ENCODE measurements at places on chromosomes 1 and 21.

- no peak for DNase-seq
Observed at GRCh38 chr1:226973371-226973897, 33.3 kb downstream of the COQ8A start.

- no peak for DNase-seq
Observed at GRCh38 chr1:2495026-2495425, 18.9 kb downstream of the PLCH2 start.

DNA sequence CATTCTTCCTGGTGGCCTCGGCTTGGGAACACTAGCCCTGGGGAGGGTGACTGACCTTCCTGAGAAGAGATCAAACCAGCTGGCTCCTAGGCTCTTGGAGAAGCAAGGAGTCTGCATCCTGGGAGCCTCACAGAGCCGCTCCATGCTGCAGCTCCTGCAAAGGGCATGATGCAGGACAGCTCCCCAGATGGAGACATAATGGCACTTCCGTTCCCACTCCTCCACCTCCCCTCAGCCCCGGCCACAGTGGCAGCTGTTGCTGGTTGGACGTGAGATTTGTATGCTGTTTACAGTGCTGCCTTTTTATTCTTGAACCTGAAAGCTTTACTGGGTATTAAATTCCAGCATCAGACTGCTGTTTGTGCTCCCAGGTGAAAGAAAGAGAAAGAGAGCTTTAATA is 83.7 kb upstream of the CTTNBP2NL start:
- DNase-seq, result no peak

DNA sequence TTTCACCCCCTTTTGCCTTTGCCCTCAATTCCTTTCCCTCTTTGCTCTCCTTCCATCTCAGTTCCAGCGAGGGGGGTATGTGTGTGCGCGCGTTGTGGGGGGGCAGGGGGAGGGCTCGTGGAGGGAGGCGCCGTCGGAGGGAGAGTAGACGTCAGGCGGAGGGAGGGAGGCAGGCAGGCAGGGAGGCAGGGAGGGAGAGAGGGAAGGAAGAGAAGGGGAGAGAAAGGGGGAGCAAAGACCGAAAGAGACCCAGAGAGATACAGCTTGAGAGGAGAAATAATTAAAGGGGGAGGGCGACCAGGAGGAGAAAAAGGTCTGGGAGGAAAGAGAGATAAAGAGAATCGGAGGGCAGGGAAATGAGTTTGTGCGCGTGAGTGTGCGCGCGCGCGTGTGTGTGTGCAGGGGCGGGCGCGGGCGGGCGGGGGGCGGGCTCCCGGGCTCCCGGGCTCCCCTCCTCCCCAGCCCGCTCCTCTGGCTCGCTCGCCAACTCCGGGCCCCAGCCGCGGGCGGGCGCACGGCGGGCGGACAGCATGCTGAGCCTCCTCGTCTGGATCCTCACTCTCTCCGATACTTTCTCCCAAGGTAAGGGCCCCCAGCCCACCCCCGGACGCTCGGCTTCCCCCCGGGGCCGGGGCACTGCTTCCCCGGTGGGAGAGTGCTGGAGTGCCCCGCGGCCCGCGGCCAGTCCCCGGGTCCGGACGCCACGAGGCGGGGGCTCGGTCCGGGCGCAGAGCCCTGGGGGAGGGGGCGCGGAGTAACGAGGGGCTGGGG is at the start of gene KIRREL1:
Gene KIRREL1 (plus strand): TSS at position 499 of the 771 bp plus-strand sequence. CDS start 32 bp downstream, at position 531.
- peak; percentile 41 for DNase-seq

- no peak for DNase-seq
Observed at GRCh38 chr1:194062962-194063361, 876.5 kb upstream of the B3GALT2 start.

- no peak for DNase-seq
Observed at GRCh38 chr1:196105901-196106300, 502.3 kb downstream of the KCNT2 start.

DNA sequence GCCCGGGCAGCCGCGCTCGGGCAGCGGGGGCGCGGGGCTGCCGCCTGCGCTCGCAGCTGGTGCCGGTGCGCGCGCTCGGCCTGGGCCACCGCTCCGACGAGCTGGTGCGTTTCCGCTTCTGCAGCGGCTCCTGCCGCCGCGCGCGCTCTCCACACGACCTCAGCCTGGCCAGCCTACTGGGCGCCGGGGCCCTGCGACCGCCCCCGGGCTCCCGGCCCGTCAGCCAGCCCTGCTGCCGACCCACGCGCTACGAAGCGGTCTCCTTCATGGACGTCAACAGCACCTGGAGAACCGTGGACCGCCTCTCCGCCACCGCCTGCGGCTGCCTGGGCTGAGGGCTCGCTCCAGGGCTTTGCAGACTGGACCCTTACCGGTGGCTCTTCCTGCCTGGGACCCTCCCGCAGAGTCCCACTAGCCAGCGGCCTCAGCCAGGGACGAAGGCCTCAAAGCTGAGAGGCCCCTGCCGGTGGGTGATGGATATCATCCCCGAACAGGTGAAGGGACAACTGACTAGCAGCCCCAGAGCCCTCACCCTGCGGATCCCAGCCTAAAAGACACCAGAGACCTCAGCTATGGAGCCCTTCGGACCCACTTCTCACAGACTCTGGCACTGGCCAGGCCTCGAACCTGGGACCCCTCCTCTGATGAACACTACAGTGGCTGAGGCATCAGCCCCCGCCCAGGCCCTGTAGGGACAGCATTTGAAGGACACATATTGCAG is 3.0 kb downstream of the ARTN start:
- DNase-seq, result peak; percentile 63

GRCh38 chr21:38797470-38797869 is 8.3 kb upstream of the ETS2 start:
- no peak for DNase-seq

GRCh38 chr1:10676963-10677362 is 119.5 kb downstream of the CASZ1 start:
- DNase-seq, result no peak

DNA sequence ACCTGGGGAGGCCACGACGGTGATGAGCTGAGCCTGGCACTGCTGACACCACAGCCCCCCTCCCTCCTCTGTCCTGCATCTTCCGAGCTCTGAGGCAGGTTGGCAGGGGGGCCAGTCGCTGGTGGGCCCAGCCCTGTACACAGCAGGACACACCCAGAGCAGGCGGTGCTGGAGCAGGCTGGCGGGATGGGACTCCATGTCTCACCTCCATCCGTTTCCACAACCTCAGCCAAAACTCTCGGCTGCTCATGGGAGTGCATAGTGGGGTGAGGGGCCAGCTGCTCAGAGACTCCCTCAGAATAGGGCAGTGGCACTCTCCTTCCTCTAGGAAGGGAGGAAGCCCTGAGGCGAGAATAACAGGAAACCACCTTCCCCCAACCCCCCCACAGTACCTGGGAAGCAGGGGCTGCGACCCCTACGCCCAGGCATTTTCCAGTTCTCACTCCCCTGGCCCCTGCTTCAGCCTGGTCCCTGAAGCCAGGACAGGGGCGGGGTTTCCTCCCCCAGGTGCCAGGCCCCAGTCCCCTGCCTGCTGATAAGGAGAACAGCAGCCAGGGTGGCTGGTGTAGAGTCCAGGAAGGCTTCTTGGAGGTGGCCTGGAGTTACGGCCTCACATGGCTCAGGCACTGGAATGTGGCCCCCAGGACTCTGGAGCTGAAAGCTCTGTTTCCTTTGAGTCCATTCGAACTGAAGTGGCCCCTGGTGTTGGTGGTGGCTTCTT is 3.2 kb upstream of the IBA57 start:
- DNase-seq, result no peak

DNA sequence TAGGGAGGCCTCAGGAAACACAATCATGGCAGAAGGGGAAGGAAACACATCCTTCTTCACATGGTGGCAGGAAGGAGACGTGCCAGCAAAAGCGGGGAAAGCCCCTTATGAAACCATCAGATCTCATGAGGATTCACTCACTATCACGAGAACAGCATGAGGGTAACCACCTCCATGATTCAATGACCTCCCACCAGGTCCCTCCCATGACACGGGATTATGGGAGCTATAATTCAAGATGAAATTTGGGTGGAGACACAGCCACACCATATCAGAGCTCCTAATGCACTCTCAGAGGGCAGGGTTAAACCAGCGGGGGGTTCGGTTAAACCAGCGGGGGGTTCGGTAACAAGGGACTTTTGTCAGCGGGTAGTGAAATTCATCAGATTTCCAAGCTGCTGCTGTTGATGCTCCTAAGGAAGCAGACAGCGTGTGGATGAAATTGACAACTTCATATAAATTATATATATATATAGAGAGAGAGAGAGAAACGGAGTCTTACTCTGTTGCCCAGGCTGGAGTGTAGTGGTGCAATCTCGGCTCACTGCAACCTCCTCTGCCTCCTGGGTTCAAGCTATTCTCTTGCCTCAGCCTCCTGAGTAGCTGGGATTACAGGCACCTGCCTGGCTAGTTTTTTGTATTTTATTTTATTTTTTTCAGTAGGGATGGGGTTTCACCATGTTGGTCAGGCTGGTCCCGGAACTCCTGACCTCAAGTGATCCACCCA is 4.2 kb downstream of the CSTB start:
- DNase-seq, result no peak

DNA sequence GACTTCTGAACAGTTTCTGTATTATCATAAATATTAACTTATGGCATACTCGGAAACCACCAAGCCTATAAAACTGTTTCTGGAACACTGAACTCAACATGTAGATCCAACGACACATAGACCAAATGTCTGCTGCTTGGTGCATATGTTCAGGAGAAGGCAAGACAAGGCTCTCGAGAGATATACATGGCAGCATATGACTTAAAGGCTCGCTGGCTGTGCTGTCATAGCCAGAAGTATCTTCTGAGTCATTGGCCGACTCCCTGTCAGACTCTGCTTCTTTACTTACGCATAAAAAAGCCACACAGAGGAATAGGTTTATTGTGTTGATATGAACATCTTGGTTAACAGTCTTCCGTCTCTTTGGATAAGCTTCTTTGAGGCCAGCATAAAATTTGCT is 60.6 kb downstream of the LYST start:
- no peak for DNase-seq

- DNase-seq, result no peak
Observed at GRCh38 chr1:50080904-50081586, 27.7 kb upstream of the ELAVL4 start.

GRCh38 chr1:8570465-8570864 is 247.0 kb downstream of the RERE start:
- DNase-seq, result no peak

DNA sequence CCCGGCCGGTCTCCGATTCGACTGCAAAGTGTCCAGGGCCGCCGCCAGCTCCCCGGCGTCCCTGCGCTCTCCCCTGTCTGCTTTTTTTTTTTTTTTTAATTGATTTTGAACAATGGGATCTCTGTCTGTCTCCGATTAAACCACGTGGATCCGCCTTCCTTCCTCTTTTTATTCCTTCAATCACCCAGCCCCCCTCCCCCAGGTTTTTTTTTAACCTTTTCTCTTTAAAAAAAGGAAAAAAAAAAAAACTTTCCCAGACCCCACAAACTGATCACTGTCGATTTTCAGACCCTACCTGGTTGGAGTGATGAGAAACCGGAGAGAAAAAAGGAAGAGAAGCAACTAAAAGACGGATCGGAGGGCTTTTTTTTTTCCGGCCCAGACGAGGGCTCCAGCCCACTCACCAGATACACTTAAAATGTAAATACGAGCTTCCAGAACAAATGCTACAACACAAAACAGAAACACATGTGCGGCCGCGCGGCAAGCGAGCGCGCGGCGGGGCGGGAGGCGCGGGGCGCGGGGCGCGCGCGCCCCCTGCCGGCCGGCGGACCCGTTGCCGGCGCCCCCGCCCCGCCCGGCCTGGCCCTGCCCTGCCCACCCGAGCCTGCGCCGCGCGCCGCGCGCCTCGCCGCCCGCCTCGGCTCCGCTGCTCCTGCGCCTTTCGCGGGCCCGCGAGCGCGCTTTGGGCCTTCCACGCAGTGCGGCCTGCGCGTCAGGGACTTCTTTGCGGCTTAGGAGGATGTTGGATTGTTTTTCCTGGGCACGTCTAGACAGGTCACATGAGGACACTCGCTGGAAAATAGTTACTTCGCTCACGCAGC is at the start of gene RCC2:
Gene RCC2 (minus strand): TSS at position 428 of the 824 bp plus-strand sequence. CDS start 1,163 bp downstream, outside the sequence.
- DNase-seq, result peak; percentile 94

DNA sequence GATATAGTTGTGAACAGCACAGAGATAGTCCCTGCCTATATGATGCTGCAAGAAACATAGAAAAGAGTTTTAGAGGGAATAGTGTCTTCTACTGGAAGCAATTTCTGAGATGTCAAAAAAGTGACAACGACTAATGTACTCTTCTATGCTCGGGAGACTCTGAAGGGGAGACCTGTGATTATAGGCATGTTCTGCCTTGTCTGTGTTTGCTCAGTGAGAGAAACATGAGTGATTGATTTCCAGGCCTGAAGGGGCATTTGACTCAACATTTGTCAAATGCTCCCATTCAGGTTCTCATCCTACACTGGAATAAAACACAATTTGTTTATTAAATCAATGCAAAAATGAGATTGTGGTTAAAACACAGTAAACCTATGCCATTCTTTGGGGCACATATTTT is 131.8 kb downstream of the CTH start:
- DNase-seq, result no peak

DNA sequence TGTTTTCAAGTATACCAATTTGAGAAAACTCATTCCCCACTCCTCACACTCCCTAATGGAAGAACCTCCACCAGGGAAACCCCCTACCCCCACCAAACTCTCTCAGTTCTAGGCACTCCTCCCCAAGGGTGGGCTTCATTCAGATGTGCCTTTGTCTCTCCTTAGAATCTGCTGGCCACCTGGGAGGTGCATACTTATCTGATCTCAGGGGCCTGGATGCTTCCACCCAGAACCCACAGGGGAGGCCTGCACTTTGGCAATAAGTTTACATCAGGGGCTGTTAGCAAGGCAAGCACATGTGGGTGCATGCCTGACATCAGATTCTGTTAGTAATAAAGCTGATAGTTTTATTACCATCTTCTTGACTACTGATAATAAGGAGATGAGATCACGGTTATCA is 32.5 kb upstream of the SLAMF9 start:
- no peak for DNase-seq

GRCh38 chr1:28115267-28115666 is 26.9 kb upstream of the EYA3 start:
- no peak for DNase-seq

- DNase-seq, result no peak
Observed at GRCh38 chr1:234958066-234958705, 170.5 kb downstream of the TOMM20 start.

- DNase-seq, result peak; percentile 81
Observed at GRCh38 chr1:39955547-39956539, 898 bp downstream of the MFSD2A start.

DNA sequence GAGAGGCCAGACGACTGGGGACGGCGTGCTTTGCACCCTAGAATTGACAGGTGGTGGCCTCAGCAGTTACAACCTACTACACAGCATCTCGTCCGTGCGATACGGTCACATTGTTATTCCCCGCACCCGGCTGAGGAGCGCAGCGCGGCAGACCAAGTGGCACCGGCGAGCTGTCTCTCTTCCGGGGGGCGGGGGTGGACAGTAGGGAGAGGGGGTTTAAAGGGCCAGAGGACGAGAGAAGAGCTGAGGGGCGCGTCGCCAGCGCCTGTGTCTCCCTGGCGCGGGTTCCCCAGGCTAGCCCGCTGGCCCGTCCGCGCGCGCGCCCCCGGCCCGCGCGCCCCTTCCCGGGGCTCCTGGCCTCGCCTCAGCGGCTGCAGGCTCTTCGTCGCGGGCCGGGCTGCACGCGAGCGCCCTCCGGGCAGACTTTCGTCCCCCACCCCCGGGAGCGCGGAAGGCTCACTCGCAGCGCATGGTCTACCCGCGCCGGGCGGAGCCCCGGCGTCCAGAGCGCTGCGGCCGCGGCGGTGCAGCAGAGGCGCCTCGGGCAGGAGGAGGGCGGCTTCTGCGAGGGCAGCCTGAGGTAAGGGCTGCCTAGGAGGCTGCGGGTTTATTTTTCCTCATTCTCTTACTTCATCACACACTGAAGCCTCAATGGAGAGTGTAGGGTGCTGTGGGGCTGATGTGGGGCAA is at the start of gene PDE4B:
Gene PDE4B (plus strand): TSS at position 227 of the 690 bp plus-strand sequence.
- DNase-seq, result no peak

GRCh38 chr1:237327061-237327460 is 285.1 kb downstream of the RYR2 start:
- no peak for DNase-seq

- DNase-seq, result peak; percentile 37
Observed at GRCh38 chr1:27960762-27961645, 1.2 kb downstream of the XKR8 start.
